Stimulated activated CD4-positive, alpha-beta T cell treated with anti-CD3 and anti-CD28 coated beads, Interleukin-4, amount 100 ng/mL, for 24 hours (primary cell): ENCODE measurements at places on chromosomes 11 and 22.
A peak's percentile ranks its signal among the peaks of the same experiment; 100 is the strongest.

DNA sequence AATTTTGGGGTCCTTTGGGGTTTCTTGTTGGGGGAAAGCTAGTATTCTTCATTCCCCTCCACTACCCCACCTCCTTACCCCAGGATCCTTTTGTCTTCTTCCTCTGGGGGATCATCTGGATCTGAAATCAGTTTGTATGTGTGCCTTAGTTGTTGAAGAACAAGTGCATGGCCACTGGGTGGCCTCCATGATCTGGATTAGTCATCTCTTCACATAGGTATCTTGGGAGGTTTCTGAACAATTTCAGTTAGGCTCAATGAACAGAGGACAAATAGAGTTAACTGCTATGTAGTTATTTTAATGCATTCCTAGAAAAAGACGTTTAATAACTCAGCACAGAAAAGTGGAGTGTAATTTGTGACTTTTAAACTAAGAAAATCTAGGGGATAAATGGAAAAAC lies 7.1 kb upstream of the VWA5A start:
- no peak for DNase-seq

DNA sequence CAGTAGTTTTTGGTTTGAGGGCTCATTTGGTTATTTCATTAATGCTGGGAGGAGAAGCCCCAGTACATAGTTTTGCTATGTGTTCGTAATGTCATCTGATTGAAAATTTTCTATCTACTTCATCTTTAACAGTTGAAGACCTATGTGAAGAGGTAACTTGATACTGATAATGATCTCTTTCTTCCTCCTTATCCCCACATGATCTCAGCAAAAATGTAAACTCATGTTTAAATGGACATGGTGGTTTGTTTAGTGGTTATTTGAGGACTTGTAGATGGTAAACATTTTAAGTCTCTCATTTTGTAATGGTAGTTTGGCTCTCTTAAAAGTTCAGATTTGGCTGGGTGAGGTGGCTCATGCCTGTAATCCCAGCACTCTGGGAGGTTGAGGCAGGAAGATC lies 53.7 kb upstream of the SPTBN2 start:
- DNase-seq, result no peak

GRCh38 chr22:46686221-46687047 lies 51.6 kb downstream of the CERK start:
- DNase-seq, result no peak

DNA sequence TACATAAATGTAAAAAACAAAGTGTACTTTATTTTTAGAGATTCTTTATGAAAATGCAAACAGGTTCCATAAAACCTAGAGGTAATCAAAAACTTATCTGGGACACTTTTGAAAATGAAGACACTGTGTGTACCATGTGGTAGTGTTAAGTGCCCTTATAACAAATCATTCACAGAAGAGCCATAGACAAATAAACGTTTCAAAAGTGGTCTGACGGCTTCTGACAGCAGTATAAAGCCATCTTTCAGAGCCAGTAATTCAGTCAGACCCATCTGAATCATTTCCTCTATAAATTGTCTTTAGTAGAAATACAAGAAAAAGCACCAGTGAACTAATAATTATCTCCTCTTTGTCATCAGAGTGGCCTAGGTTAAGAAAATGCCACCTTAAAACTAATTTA lies 100.0 kb downstream of the PAX6 start:
- DNase-seq, result no peak

GRCh38 chr11:76131671-76132631 lies 74.4 kb downstream of the WNT11 start:
- DNase-seq, result no peak

DNA sequence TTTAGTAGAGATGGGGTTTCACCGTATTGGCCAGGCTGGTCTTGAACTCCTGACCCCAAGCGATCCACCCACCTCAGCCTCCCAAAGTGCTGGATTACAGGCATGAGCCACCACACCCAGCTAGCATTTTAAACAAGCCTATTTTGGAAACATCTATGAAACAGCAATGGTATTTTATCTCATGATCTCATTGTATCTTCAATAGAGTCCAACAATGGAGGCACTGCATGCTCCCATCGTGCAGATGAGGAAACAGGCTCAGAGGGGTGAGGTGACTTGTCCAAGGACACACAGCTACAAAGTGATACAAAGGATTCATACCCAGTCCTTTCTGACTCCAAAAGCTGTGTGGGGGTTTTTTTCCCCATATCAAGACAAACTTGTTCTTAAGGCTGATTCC lies 39.0 kb upstream of the RTL6 start:
- no peak for DNase-seq

DNA sequence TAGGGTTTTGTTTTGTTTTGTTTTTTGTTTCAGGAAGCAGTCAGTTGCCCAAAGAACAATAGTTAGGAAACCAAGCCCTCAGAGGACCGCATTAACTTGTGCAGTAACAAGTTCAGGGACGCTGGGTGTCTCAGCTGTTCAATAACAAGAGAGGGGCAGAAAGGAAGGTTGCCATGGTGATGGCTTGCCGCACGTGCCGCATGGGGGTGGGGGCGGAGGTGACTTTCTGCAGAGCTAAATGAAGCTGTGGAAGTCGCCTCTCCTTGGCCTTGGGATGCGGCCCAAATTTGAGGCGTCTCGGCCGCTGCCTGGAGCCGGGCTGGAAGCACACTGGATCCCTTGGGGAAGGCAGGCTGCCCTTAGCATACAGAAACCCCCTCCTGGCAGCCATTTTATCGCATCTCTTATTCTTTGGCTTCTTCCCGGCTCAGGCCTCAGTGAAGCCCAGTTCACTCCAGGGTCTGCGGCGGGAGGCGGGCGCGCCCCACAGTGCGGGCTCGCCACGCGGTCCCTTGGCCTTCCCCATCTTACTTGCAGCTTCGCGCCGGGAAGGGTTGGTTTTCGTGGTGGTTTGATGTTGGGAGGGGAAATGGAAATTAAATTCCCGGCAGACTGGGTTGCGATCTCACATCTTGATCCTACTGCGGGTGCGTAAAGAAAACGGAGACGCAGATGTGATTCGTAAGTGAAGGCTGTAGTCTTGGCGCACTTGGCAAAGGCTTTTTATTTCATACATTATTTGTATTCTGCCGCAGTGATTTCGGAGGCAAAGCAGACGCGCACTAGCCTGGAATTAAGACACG lies 94.3 kb downstream of the SLC17A6 start:
- DNase-seq, result no peak

- DNase-seq, result no peak
Observed at GRCh38 chr11:99918761-99919160, 768.3 kb upstream of the ARHGAP42 start.

DNA sequence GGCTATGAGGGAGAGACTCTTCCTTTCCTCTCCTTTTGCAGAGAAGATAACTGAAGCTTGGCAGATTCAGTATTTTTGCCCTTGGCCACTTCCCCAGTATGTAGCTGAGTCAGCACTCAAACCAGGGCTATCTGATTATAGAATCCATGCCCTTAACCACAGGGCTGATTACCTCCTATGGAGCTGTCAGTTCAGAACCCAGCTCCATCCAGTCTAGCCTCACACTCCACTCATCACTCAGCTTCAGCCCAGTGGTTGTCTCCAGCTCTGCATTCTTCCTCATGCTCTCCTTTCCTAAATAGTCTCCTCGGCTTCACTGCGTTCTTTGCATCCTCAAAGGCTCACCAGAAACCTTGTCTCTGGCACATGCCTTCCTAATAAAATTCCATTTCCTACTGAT lies 151.6 kb upstream of the BLID start:
- no peak for DNase-seq

- peak; percentile 18 for DNase-seq
Observed at GRCh38 chr11:88231894-88232482, 56.7 kb upstream of the RAB38 start.

- DNase-seq, result no peak
Observed at GRCh38 chr11:118052581-118053206, 24.2 kb upstream of the TMPRSS4 start.

GRCh38 chr11:75013051-75013450 lies 24.3 kb downstream of the NEU3 start:
- no peak for DNase-seq

GRCh38 chr22:27336151-27337090 lies 465.1 kb downstream of the MN1 start:
- no peak for DNase-seq

GRCh38 chr11:58622344-58622743 lies at the start of gene CNTF:
Gene CNTF (plus strand): TSS chr11:58622665. CDS start chr11:58622753, 88 bp downstream.
- DNase-seq, result no peak

DNA sequence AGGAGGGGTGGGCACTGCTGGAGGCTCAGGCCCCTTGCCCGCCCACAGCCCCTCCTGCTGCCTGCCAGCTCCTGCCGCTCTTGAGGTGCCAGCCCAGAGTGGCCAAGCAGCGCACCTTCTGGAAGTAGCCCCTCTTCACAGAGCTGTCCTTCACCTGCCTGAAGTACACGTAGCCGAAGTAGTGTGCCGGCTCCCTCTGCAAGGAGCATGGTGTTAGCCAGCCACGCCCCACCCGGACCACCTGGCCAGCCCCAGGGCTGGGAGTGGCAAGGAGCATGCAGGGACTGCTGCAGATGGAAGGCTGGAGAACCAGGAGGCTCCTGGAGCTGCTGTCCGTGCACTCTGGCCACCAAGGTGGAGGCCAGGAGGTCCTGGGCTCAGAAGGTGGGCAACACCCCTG lies 9.6 kb downstream of the DENND6B start:
- no peak for DNase-seq

- peak; percentile 32 for DNase-seq
Observed at GRCh38 chr22:29167032-29167911, 38.4 kb upstream of the EMID1 start.
